ENCODE measurements at places on chromosomes 4 and X.
A peak's percentile ranks its signal among the peaks of the same experiment; 100 is the strongest.

DNA sequence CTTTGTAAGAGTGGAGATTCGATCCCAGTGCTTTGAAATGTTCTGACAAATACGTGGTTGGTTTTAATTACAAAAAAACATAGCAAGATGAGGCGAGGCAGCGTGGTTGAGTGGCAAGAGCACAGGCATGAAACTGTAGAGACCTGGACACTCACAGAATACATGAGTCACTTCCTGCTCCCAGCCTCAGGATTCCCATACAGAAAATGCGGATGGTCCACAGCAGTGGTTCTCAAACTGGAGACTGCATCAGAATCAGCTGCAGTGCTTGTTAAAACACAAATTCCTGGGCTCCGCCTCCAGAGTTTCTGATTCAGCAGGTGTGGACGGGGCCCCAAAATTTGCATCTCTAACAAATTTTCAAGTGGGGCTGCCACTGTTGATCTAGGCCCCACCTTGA lies 10.1 kb downstream of the OTOP1 start:
- peak; percentile 75 for DNase-seq

DNA sequence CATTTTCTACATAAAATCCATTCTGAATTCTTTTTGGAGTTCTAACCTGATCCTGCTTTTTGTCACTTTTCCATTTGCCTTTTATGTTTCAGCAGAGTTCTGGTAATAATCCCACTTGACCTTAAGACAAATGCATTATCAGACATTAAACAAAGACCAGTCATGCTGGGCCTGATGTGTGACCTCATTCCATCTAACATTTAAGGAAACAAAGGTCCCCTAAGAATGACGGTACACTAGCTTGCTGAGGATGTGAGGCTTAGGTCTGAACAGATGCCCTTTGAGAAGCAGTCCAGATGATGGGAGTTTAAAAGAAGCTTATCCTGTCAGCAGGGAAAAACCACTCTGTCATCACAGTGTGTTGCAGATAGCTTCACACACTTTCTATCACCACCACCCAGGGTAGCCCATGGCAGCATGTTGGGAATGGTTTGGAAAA lies 38.1 kb upstream of the PDE5A start:
- DNase-seq: no peak

DNA sequence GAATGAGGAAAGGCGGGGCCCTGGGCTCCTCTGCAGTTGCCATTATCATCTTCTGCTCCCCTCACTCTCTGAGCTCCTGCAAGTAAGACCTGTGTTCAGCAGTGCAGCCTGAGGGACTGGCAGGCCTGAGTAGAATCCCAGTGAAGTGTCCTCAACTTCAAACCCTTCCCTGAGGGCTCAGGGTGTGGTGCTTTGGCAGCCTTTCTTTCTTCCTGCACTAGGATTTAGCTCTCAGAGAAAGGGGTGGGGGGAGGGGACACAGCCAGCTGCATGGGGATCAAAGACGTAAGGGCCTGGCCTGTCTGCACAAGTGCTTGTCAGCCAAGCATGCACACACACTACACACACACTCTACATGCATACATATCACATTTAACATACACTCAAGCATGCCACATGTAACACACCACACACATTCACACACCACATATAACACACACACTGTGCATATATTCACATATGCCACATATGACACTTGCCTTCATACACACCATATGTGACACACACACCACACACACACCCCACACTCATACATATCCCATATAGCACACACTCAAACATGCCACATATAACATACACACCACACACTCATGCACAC lies 223.4 kb upstream of the RPL34 start:
- DNase-seq: no peak

GRCh38 chrX:101799387-101799786 lies 132.4 kb downstream of the ZMAT1 start:
- DNase-seq: peak; percentile 82

GRCh38 chr4:96293806-96294205 lies 453.9 kb downstream of the PDHA2 start:
- no peak for DNase-seq

- DNase-seq: peak; percentile 20
Observed at GRCh38 chrX:69298466-69299140, 133.3 kb upstream of the PJA1 start.

- no peak for DNase-seq
Observed at GRCh38 chr4:38717604-38718003, 53.6 kb downstream of the KLF3 start.

GRCh38 chr4:10180927-10181744 lies 64.5 kb upstream of the WDR1 start:
- no peak for DNase-seq

- no peak for DNase-seq
Observed at GRCh38 chr4:183478123-183478522, 26.7 kb upstream of the ING2 start.

- no peak for DNase-seq
Observed at GRCh38 chr4:40523581-40523980, 106.1 kb downstream of the RBM47 start.

DNA sequence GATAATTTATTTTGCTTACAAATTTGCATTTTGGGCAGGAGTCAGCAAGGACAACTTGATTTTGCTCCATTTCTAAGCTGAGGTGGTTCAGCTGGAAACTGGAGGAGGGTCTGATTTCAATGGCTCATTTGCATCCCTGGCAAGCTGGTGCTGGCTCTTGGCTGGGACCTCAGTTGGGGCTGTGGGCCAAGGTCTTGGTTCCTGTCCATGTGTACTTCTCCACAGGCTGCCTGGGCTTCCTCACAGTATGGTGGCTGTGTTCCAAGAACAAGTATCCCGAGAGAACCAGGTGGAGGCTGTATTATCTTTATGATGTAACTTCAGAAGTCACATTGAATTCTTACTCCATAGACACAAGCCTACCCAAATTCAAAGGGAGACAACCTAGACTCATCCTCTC lies 77.0 kb upstream of the STX18 start:
- DNase-seq: no peak

- DNase-seq: peak; percentile 15
Observed at GRCh38 chrX:11532291-11533078, 133.2 kb downstream of the ARHGAP6 start.

DNA sequence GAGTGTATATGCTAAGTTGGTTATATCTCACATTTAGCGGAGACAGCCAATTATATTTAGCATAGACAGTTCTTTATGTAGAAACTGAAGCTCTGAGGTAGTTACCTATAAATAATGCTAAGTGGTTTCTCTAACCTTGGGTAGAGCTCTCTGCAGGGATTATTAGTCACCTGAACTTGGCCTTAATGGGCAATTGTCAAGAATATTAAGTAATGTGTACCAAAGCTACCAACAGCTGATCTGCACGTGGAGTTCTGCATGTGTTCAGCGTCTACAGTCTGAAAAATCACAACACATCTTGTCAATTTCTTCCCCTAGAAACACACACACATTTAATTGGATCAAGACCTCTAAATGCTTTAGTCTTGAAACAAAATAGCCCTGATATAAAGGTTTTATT lies 740.6 kb upstream of the FAM241A start:
- DNase-seq: no peak

- DNase-seq: peak; percentile 74
Observed at GRCh38 chr4:76624241-76624681, 189.2 kb downstream of the SHROOM3 start.

- DNase-seq: no peak
Observed at GRCh38 chr4:105135785-105136184, 10.9 kb upstream of the TET2 start.

GRCh38 chrX:9394212-9394611 lies 70.6 kb upstream of the TBL1X start:
- no peak for DNase-seq

DNA sequence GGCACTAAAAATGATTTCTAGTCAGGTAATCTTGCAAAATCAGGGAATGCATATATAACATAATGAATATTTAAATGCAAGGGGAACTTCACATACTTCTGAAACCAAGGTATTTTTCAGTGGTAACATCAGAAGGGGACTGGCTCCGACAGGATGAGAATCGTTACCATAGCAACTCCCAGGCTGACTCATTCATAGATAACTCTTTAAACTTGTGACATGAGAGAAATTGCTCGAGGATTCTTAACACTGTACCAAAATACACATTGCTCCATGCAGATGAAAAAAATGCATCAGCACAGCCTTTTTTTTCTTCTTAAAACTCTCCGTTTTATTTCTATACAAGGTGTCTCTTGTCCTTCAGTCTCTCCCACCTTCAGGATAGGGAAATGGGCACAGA lies 114.3 kb downstream of the GABRB1 start:
- DNase-seq: peak; percentile 11

DNA sequence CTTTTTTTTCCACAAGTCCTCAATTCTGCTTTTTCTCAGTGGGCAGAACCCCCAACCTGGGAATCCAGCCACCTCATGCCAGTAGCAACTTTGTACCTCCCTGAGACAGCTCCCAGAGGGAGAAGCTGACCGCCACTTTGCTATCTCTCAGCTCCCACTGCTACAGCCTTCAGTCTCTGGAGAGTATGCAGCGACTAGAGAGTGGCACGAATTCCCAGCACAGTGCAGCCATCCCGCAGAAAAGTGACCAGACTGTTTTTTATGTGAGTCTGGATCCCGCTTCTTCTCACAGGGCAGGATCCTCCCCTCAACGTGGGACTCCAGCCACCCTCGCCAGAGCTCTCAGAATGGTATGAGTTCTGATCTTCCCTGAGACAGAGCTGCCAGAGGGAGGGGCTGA lies 1234.6 kb downstream of the FAM133A start:
- DNase-seq: no peak

GRCh38 chrX:24377195-24377594 lies 16.8 kb downstream of the SUPT20HL1 start:
- DNase-seq: no peak

Data from Daoy (cell line).